ENCODE measurements at places on chromosomes 3 and 15. TPM values are rescaled to one million over a fixed set of nuclear protein-coding genes. Genes with fewer than 3 reads are reported as not detected.

- H3K27ac ChIP-seq = no peak overlapping the region
- peaks cover 6% of the 10 kb centered on the region for H3K27me3 ChIP-seq
- H3K36me3 ChIP-seq = no peaks in the 10 kb centered on the region
- no peak for DNase-seq
These were observed 199.1 kb downstream of the FAM43A start for GRCh38 chr3:194884649-194885315.

DNA sequence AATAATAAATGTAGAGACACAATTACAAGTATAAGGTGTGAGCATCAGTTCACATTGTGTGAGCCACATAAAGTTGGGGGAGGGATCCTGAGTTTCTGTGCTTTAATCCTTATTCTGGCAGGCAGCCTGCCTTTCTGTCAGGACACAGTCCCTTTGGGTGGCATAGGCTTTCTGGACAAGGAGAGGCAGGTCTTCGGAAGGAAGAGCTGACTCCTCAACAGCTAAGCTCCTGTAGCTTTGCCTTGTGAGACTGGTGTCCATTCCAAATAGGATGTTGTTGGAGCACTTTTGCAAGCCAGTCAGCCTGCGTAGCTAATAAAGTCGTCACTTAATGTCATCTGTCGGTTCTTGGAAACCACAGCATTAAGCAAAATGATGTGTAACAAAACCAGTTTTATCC is 151.9 kb upstream of the MCTP2 start:
- H3K27me3 ChIP-seq = peaks cover 8% of the 10 kb centered on the region
- no peaks in the 10 kb centered on the region for H3K36me3 ChIP-seq
- H3K27ac ChIP-seq = no peak overlapping the region
- H3K4me3 ChIP-seq = no peak overlapping the region
- no peaks in the 10 kb centered on the region for H3K4me1 ChIP-seq
- no peak for DNase-seq

CSPG4 gene
- total RNA-seq = not detected

COL7A1 gene
- 0.94 TPM for total RNA-seq

- peaks cover 3% of the 10 kb centered on the region for H3K36me3 ChIP-seq
- H3K4me1 ChIP-seq = no peaks in the 10 kb centered on the region
- no peak overlapping the region for H3K4me3 ChIP-seq
- H3K27me3 ChIP-seq = no peaks in the 10 kb centered on the region
- H3K27ac ChIP-seq = no peak overlapping the region
These were observed 185.0 kb upstream of the ANKRD28 start for GRCh38 chr3:15982667-15983196.

All from T-helper 17 cell (primary cell).